ENCODE measurements at places on chromosomes 3 and 15.
A peak's percentile ranks its signal among the peaks of the same experiment; 100 is the strongest.

GRCh38 chr15:42363942-42364341 lies 4.6 kb downstream of the CAPN3 start:
- DNase-seq, result no peak

DNA sequence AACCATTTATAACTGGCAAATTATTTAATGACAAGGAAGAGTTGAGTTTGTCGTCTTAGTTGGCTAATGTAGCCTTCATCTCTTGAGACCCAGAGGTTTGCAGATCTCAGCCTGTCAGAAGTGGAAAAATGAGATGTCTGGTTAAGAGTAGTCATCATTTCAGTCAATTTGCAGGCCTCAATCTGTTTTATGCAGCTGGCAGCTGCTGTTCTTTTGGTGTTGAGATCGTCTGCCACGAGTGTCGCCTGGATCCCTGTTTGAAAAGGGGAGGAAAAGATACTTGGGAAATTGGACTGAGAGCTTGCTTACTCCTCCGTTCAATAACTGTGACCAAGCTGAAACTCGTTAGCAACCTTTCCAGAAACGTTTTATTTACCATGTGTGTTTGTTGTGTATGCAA lies 2.3 kb downstream of the PHLDB2 start:
- DNase-seq, result no peak

DNA sequence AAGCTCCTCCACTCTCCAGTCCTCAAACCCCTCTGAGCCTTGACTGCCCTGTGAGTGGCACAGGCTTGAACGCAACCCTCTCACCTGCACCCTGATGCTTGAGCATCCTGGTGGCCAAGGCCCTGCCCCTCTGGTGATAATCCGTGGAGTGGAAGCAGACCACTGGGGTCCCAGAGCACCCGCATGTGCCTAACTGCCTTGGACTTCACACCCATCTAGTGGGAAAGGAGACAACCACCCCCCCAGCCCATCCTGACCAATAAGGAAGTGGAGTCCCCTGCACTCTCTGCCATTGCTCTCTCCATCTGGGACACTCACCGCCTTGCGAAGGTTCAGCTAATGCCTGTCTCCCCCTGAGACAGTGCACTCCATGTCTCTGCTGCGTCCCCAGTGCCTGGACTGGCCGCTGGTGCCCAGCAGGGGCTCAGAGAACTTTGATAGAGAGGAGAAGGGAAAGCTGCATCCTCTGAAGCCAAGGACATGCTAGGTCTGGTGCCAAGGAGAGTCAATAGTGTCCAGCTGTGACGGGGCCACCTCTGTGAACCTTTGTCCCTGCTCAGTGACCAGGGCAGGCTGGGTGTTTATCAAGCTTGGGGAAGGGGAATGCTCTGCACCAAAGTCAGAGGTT lies 3.4 kb downstream of the KLF15 start:
- DNase-seq, result no peak

GRCh38 chr3:154013736-154014135 lies 107.5 kb upstream of the ARHGEF26 start:
- no peak for DNase-seq

DNA sequence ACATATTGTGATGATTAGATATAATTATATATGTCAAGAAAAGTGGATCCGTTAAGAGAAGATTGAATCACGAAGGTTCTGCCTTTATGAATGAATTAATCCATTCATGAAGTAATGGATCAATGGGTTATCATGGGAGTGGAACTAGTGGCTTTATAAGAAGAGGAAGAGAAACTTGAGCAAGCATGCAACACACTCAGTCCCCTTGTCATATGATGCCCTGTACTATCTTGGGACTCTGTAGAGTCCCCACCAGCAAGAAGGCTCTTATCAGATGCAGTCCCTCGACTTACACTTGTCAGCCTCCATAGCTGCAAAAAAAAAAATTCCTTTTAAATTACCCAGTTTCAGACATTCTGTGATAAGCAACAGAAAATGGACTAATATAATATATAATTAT lies 301.9 kb downstream of the RAP2B start:
- peak; percentile 7 for DNase-seq

GRCh38 chr3:171967137-171967783 lies 72.1 kb upstream of the FNDC3B start:
- DNase-seq, result peak; percentile 60

DNA sequence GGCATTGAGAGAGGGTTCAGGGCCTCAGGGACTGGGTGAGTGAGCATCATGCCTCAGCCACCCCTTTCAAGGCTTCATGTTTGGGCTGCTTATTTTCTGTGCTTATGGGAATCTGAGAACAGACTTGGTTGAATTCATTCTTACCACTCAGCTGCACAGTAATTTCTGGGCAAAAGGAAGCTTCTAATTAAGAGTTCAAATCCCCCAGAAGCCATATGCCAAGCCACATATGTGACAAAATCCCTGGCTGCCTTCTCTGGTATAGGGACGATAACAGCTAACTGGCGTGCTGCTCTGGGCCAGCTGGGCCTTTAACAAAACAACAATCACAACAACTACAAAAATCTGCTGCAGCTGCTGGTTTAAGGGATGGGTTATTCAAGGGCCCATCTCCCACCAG lies 181.0 kb upstream of the ANKRD28 start:
- no peak for DNase-seq

DNA sequence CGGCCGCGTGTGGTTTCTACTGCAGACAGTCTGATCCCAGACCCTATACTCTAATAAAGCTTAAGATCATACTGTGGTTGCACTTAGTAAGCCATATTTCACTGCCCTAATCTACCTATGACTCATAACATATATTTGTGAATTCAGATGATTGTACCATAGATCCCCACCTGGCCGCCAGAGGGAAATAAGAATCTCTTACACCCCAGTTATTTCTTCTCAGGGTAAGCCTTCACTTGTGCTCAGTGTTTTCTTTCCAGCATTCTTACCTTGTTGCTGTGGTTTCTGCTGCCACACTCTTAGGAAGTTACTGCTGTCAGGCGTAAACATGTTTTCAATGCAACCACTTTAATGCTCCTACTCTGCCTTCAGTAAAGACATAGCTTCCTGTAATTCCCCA lies 105.9 kb downstream of the B3GALNT1 start:
- no peak for DNase-seq

GRCh38 chr15:100348578-100348977 lies 6.8 kb upstream of the ADAMTS17 start:
- no peak for DNase-seq

DNA sequence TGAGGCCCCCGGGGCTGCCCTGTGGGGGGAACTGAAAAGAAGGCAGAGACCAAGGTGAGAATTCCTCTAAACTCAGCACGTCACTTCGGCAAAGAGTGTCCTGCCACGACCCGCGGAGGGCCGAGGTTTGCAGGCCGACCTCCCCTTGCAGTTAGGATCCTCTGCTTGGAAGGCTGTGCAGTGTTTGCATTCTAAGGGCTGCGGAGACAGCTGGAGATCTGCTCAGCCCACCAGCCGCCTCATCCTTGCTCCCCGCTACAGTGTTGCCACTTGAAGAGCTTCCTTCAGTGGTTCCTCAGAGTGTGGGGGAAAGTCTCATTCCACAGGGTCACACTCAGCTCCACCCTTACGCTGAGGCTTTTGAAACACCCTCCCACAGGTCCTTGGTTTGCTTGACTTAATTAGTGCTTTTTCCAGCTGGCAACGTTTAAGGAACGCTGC lies 10.8 kb downstream of the SLC51A start:
- DNase-seq, result no peak

GRCh38 chr3:53803124-53803815 lies 42.9 kb downstream of the CHDH start:
- DNase-seq, result no peak

GRCh38 chr3:141763088-141763750 lies at the start of gene GRK7:
Gene GRK7, plus strand, starts transcription at chr3:141763408. Its CDS starts 14,877 bp downstream, at chr3:141778285.
- DNase-seq, result no peak

GRCh38 chr15:101618076-101618475 lies 34.1 kb downstream of the TM2D3 start:
- DNase-seq, result no peak

DNA sequence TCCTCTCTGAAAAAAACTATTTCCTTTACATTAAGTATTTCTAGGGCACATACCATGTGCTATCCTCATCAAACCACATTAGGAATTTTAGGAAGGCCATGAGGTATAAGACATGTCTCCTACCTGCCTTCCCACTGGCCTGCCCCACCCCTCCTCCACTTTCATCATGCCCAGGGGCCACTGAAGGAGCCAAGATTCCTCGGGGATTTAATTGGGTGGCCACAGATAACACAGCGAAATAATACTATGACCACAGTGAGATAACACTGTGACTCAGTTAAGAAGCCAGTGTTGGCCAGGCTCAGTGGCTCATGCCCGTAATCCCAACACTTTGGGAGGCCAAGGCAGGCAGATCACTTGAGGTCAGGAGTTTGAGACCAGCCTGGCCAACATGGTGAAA lies 9.8 kb upstream of the BMF start:
- DNase-seq, result no peak

DNA sequence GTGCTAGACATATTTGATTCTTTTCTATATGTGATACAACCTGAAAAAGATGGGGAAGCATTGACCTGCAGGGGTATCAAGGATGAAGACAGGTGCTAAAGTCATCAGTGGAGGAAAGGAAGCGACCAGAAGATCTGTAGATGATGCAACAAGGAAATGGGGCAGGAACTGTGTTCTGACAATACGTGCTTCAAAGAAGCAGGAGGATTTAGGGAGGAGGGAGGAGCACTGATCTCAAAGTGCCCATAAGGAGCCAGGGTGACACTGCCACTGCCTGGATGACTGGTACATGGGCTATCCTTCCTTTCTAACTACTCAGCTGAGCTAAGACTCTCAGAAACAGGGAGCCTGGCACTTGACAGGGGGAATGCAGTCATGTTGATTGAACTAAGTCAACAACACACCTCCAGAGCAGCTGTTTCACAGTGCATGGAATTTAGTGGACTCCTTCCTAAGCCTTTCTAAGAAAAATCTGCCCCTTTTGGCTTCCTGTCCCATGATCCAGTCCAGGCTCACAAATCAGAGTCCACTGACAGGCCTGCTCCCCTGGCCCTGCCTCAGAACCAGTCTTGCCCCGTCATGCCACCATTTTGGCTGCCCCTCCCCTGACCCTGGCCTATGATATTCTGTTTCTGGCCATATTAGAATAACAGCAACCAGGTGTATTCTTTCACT lies 12.0 kb downstream of the LYSMD4 start:
- DNase-seq, result no peak

- DNase-seq, result no peak
Observed at GRCh38 chr3:140176526-140176925, 241.5 kb downstream of the CLSTN2 start.

DNA sequence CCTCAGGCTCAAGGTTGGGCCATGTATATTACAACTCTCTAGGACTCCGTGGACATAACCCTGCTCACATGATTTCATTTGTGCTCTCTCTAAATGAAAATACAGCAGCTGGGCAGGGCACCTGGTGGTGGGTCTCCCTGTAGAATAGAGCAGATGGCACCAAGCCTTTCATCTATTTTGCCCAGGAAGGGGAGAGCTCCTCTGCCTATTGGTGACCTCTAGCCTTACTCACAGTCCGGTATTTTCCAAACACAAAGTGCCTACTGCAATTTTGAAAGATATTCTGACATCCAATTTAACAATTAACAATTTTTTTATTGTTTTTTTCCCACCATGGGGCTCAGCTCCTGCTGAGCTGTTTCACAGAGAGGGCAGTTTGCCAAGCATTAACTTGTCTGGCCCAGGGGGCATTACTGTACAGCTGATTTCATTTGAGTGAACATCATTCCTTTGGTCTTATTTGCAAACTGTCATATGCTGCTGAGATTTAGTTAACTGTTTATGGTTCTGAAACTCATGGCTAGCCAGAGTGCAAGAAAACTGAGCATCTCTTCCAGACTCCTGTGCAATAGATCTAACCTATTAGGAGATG lies 474.0 kb downstream of the EPHB1 start:
- no peak for DNase-seq

DNA sequence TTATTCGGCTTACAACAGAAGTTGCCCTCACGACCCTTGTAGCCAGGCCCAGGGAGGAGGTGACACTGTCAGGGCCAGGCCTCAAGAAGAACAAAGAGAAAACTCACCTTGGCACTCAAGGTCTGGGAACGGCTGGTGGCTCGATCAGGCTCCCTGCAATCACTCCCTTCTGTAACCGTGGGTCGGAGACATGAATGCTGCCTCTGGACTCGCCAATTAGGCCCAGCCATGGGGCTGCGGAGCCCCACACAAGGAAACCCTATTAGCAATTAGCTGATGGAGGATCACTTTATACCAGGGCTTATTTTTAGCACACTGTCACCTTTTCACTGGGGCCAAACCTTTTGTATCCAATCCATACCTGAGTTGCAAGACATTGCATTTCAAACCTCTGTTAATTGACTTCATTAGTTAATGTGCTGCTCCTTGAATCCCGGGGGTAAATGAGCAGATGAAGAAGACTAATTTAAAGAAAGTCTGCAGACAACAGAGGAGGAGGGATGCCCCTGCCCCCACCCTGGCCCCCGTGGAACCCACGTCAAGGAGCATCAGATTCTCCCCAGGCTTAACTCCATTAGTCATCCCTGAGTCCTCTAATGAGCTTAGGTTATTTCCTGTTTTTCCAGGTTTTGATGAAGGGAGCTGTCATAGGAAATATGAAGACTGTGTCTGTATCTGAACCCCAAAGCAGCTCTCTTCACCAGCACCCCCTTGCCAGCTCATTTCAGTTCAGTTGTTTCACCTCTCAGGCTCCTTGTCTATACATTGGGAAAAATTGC lies 255.3 kb downstream of the RORA start:
- DNase-seq, result no peak

GRCh38 chr3:184235381-184236032 lies 6.1 kb downstream of the VWA5B2 start:
- DNase-seq, result no peak

DNA sequence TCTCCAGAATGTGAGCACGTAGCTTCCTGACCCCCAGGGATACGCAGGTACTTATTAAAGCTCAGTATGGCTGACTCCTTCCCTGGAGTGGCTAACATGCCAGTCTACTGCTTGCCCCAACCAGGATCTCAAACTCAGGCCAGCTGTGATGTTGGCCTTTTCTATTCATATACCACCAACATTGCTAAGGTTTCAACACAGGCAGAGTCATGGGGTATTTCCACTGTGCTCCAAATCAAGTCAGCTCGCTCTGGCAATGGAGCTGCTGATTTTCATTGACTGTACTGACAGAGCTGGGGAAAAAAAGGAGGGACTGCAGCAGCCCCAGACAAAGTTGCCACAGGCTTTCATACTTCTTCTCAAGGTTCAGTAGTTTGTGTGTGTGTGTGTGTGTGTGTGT lies 87.0 kb downstream of the CFAP20DC start:
- DNase-seq, result no peak

- DNase-seq, result no peak
Observed at GRCh38 chr3:74839566-74839965, 225.1 kb upstream of the CNTN3 start.

GRCh38 chr3:143979813-143980212 lies 8.2 kb downstream of the DIPK2A start:
- no peak for DNase-seq

GRCh38 chr3:23383875-23384274 lies 180.7 kb downstream of the UBE2E2 start:
- no peak for DNase-seq

All from hematopoietic multipotent progenitor cell treated with erythropoietin and hydrocortisone succinate and interleukin-3 and kit ligand, for 4 days (in vitro differentiated cells).